ENCODE measurements at places on chromosomes 5 and 9.

DNA sequence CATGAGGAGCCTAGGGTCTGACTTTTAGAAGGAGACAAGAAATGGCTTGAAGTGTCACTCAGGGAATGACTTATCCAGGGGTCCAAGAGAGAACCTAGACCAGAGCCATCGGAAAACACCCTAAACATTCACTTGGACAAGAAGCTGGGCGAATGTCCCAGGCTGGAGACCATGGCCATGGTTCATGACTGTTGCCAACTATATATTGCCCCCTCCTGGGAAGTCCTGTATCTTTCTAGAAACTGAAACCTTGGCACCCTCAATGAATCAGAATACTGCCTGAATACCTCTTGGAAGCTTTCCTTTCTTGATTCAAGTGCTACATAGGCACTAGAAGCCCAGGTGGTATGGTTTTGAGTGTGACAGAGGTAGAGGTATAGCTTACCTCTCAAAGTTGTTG, 29.9 kb downstream of the TRMO start:
- no peak for DNase-seq

- no peak for DNase-seq
Observed at GRCh38 chr9:98045234-98046179, 11.0 kb upstream of the NANS start.

- no peak for DNase-seq
Observed at GRCh38 chr9:121721770-121722169, 70.3 kb downstream of the DAB2IP start.

GRCh38 chr5:178212241-178213002, 8.1 kb downstream of the HNRNPAB start:
- DNase-seq = no peak

GRCh38 chr5:173010547-173011464, 27.2 kb downstream of the ATP6V0E1 start:
- no peak for DNase-seq

- no peak for DNase-seq
Observed at GRCh38 chr9:90256345-90256744, 386.3 kb downstream of the DIRAS2 start.

DNA sequence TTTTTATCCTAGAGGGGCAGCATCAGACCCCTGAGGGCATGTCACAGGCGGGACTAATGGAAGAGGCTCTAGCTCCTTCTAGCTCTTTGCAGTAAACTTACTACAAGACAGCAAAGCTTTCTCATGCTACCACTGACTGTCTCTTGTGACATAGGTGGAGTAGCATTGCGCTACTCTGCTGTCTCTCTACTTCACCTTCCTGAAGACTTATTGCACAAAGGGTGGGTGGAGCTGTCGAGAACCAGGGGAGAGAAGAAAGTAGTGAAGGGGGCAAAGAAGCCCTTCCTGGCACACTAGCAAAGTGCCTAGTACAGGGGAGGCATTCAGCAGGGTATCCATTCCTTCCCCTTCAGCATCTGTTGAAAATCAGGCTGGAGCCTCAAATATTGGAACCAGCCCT, 36.1 kb upstream of the NEK6 start:
- no peak for DNase-seq

DNA sequence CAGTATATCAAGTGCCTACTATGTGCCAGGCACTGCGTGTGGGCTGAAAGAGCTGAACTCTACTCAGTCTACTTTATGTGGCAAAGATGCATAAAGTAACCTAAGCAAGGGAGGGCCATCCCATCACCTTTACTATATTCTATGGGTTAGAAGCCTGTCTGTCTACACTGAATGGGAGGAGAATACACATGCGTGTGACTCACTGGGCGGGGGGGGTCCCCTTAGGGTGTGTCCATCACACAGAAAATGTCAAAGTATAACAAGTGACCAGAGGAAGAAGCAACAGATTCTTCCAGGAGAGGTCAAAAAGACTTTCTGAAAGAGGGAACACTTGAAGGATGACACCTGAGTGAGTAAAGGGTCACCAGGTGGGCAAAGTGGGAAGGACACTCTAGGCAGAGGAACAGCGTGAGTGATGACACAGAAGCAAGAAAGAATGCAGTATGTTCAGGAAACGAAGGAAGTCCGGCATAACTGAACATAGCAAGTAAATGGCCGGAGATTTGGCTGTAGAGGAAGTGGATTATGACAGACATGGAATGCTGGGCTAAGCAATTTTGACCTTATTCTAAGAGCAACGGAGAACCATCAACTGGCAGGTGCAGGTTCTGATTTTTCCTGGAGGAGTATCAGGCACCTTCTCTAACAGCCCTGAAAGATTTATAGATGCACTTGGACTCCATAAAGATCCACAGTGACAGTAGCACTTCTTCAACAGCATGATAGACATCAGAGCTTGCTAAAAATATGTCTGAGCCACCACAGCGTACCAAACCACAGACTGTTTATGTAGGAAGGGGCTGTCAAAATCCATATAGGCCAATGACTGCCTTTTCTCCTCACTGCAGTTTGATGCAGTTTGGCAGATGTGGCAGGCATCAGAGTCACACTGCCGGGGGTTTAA, 8.0 kb upstream of the WHRN start:
- no peak for DNase-seq

- DNase-seq = no peak
Observed at GRCh38 chr9:81213456-81213855, 475.9 kb downstream of the TLE1 start.

DNA sequence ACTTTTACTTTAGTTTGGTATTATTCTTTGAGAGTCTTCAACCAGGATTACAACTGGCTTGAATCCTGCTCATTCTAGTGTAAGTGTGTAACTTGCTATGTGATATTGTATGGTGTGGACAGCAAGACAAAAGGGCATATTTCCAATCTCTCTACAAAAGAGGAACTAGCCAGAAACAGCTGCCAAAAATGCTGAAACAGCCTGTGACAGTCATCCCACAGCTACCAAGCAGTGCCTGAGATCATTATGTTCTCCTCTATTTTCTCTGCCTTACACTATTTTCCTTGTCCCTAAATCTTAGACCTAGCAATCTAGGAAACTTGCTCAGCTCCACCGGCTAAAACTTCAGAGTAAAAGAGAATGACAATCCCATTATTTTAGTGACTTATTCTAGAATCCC, 42.8 kb downstream of the WDR41 start:
- no peak for DNase-seq

DNA sequence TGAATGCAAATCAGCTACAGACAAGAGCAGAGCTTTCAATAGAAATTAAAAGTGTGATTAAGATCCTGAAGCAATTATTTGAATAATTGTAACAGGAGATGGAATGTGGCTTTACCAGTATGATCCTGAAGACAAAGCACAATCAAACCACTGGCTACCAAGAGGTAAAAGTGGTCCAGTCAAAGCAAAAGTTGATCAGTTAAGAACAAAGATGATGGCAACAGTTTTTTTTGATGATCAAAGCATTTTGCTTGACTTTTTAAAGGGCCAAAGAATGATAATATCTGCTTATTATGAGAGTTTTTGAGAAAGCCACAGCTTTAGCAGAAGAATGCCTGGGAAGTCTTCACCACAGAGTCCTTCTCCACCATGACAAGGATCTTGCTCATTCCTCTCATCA, 409.2 kb downstream of the CSNK1G3 start:
- DNase-seq = no peak
